ENCODE measurements at places on chromosomes 11 and 22.

DNA sequence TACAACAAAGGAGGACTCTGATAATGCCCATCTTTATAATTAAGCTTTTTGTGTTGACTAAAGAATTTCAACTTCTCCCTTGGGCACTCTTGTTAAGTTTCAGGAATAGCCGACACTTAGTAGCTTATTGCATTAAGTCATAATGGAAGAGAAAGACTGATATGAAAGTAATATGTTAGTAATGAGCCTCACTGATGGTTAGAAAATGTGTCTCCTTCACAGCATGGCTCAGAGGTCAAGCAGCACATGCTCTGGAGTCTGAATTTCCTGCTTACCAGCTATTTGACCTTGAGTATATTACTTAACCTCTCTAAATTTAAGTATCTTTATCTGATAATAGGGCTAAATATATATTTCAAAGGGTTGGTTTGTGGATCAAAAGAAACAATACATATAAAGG is 39.0 kb downstream of the PDGFD start:
- no peak for DNase-seq

GRCh38 chr11:120031612-120032600 is 106.0 kb downstream of the TRIM29 start:
- no peak for DNase-seq

DNA sequence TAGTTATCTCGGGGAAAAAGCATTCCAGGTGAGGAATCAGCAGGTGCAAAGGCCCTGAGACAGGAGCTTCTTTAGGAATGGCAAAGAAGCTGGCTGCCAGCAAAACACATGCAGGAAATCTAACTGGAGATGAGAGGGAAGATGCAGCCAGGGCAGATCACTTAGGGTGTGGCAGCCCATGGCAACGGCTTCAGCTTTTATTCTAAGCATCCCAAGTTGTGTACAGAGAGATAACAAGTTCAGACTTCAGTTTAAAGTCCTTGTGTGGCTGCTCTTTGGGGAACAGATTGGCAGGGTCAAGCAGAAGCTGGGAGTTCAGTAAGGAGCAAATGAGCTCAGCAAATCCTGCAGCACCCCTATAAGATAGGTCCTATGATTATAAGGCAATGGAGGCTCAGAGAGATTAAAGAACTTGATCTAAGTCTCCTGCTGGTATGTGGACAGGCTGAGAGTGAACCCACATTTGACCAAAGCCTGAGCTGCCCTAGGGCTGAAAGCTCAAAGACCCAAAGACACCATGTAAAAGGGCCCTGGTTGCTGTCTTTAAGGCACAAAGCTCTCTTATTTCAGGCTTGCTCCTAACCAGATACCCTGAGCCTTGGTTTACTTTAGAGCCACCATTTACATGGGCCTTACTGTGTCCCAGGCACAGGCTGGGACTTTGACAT is 466.8 kb downstream of the SOX6 start:
- no peak for DNase-seq

GRCh38 chr11:102727890-102728289 is 3.1 kb upstream of the MMP8 start:
- DNase-seq, result no peak

GRCh38 chr11:130434521-130435223 is 6.3 kb upstream of the ADAMTS8 start:
- peak; percentile 68 for DNase-seq

DNA sequence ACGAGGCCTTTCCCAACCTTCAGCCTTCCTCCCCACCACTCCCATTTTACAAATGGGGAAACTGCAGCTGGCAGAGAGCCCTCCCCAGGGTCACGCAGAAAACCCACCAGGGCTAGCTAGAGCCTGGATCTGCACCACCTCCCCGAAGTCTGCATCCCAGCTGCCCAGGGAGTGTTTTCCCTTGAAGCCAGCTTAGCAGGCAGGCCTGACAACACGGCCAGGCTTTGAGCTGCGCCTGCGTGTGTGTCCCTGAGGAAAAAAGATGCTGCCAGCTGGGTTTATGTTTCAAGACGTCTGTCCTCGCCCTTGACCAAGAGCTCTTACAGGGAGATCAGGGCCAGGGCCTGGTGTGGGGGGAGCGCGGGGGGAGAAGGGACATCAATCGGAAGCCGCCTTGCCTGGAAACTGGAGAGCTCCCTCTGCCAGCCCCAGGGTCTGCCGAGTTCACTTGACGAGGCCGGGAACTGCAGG is 20.3 kb downstream of the WNT11 start:
- no peak for DNase-seq

DNA sequence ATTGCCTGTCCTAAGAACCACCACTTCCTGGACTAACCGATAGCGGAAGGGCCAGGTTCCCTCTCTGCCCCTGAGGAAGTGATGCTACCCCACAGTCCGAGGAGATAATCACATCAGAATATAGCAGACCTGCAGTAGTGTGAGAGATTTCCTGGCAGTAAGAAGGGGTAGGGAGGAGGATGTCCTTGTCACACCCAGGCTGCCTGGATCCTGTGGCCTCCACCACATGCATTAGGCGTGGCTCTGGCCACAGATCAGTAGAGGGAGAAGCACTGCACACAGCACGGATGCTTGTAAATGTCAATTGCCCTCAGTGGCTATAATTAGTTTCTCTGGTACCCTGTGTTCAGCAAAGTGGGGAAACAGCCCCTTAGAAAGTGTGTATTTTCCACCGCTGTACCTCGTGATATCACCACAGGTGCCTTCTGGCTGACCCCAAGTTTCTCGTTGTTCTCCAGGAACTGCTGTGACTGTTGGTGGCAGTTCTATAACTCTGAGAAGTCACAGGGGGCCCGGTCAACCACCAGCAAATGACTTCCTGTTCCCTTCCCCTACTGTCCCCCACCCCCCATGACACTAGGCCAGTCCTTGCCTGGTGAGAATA is 61.8 kb downstream of the UBASH3B start:
- peak; percentile 76 for DNase-seq

- DNase-seq, result no peak
Measured at GRCh38 chr11:34986883-34987520, 70.6 kb downstream of the PDHX start.

DNA sequence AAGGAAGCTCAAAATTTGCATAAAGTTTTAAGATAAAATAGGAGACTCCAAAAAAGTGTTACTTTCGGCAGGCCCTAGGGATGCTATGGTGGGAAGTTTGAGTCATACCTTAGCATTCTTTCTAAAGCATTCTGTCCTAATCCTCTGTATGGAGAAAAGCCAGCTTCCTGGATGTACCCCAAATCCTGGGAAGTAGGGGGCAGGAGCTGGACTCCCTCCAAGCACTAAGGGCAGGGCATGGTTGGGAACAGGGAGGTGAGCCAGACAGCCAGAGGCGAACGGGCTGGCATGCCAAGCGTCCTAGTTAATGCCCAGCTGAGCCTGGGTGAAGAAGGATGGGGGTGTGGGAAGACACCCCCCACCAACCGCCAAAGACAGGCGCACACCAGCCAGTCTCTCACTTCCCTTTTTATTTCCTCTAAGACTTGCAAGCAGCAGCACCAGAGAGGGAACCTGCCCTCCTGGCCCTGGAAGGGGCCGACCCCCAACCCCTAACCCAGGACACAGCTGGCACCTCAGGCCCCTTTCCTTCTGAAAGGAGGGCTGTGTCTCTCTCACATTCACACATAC is 23.9 kb downstream of the RTN4RL2 start:
- peak; percentile 39 for DNase-seq

DNA sequence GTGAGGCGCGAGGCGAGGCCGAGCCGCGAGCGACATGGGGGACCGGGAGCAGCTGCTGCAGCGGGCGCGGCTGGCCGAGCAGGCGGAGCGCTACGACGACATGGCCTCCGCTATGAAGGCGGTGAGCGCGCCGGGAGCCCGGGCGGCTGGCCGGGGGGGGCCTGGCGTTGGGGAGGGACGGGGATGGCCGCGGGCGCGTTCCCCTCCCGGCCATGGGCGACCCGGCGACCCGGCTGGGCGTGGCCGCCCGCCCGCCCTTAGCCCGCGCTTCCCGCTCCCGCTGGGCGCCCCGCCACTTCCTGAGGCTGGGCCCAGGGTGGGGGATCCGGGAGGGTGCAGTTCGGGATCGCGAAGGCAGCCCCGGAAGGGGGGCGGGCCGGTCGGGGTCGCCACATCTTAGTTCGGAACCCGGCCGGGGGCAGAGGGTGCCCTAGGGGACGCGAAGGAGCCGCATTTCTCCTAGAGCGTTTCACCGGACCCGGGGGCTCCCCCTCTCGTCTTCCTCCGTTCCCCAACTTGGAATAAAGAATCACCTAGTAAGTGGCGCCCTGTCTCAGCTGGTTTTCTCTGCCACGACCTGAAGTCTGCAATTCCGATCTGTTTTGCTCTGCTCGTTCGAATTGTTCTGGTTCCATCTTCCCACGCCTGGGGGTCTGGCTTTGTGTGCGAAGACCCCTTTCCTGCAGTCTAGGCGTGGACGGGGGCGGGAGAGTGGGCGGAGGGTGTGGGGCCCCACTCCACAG is 536 bp downstream of the YWHAH start:
- DNase-seq, result no peak

DNA sequence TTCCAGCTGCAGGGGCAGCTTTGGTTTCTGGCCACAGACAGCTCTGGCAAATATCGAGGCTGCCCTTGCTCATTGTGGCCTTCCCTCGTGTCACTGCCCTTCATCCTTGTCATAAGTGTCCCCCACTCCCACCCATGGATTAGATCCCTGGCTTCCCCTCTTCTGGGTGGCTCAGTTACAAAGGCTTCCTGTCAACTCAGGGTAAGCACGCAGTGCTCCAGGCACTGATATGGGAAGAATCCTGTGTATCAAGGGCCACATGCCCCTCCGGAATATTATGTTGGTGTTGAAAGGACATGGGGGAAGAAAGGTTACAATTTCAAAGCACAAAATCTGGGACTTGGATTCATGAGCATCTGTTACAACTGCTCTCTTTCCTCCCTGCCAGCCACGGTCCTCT is 128.1 kb downstream of the DBX1 start:
- no peak for DNase-seq

All from CD4-positive, alpha-beta T cell treated with Interleukin-15 for 1 hour (primary cell).